Fibroblast of upper back skin (primary cell): ENCODE measurements at places on chromosomes 2 and 18.
A peak's percentile ranks its signal among the peaks of the same experiment; 100 is the strongest.

- DNase-seq: peak; percentile 38
Observed at GRCh38 chr18:22484471-22484870, 66.8 kb upstream of the CTAGE1 start.

DNA sequence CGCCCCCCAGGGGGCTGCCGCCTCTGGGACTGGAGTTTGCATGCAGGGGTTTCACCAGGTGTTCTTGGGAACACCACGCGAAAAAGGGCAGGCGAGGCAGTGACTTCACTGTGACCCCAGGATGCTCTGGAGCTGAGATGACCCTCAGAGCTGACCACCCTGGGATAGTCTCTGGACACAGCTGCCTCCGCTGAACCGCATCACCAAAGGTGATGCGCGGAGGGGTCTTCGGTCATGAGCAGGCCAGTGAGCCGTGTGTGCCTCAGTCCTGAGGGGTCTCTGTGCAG is 17.5 kb downstream of the GPR35 start:
- DNase-seq: no peak

GRCh38 chr2:1645761-1646476 is 98.4 kb downstream of the PXDN start:
- DNase-seq: no peak

DNA sequence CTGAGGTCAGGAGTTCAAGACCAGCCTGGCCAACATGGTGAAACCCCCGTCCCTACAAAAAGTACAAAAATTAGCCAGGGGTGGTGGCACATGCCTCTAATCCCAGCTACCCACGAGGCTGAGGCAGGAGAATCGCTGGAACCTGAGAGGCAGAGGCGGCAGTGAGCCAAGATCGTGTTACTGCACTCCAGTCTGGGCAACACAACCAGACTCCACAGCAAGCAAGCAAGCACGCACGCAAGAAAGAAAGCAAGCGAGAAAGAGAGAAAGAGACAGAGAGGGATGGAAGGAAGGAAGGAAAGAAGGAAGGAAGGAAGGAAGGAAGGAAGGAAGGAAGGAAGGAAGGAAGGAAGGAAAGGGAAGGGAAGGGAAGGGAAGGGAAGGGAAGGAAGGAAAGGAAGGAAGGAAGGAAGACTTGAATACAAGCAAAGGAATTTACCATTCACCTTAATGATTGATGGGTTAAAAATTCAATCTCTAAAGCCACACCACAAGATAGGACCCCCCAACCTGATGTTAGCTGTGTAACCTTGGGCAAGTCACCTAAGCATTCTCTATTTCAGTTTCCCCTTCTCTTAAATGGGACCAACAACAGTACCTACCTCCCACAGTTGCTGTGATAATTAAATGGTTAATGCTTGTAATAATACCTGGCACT is 181.7 kb downstream of the ATAD2B start:
- DNase-seq: no peak

DNA sequence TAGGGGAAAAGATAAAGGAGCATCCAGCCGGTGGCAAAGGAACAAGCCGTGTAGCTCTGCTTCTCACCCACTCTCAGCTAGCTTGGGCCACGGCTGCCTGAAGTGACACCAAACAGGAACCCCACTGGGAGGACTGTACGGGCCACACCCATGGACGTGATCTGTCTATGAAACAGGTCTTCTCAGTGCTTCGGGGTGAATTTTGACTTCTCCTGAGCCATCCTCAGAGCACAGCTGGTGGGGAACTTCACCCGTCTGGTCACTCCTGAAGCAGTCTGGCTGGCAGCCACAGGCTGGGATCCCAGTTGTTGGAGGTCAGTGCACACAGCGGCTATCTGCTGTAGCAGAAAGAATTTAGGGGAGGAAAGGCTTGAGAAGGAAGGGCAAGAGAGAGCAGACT is 223.8 kb downstream of the FAM210A start:
- DNase-seq: no peak

- no peak for DNase-seq
Observed at GRCh38 chr2:207779523-207779922, 9.8 kb upstream of the FZD5 start.
